ENCODE measurements at places on chromosomes 16 and 17. TPM values are rescaled to one million over a fixed set of nuclear protein-coding genes. Genes with fewer than 3 reads are reported as not detected.

DNA sequence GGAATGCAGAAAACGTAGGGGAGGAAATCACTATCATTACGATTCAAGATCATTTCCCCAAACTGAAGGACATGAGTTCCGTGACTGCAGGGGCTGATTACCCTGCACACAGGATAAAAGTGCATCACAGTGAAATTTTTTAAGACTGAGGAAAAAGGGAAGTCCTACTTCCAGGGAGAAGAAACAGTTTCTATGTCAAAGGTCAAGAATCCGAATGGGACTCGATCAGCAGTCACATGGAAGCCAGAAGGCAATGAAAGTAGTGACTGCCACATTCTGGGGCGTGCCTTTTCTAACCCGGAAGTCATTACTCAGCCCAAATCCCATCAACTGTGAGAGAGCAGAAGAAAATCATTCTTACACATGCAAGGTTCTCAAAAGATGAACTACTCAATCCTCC lies 12.1 kb downstream of the ZZEF1 start:
- no peak for DNase-seq
- H3K4me1 ChIP-seq, result no peaks in the 10 kb centered on the region
- H3K4me3 ChIP-seq, result no peak overlapping the region
- no peaks in the 10 kb centered on the region for H3K36me3 ChIP-seq
- no peaks in the 10 kb centered on the region for H3K27me3 ChIP-seq

DNA sequence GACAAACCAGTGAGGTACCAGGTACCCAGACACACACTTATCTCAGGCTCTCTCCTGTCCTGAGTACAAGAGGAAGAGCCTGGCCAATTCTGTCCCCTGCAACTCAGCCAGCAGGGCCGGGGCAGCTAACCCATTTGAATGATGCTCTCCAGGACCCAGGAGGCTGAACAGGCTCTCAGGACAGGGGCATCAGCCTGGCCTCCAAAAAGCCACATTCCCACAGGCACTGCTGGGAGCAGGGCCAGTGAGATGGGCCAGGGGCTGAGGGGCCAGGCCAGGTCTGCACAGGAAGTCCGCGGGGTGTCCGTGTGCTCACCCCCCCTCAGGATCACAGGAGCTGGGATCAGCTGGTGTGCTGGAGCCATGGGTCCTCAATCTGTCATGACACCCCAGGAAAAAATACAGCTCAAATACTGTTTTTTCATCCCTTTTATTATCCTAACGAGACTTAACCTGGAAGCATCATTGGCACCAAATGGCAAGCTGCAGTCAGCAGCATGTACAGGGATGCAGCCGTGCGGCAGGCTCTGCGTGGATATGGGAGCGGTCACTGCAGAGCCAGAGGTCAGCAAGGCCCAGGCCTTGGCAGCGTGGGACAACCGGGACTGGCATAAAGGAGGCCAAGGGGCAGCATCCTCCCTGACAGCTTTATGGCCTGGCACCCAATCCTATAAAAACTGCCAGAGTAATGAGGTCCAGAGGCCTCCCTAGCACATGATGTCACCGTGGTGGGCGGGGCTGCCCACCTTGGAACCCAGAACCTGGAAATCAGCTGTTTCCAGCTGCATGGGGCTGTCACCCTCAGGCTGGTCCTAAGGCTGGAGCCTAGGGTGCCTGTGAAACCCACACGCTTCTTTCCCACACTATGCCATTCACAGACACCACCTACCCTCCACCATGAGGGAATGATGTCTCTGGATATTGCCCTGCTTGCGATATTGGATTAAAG lies 276.7 kb downstream of the C16orf95 start:
- H3K4me3 ChIP-seq, result no peak overlapping the region
- no peaks in the 10 kb centered on the region for H3K36me3 ChIP-seq
- H3K27ac ChIP-seq, result no peak overlapping the region

DNA sequence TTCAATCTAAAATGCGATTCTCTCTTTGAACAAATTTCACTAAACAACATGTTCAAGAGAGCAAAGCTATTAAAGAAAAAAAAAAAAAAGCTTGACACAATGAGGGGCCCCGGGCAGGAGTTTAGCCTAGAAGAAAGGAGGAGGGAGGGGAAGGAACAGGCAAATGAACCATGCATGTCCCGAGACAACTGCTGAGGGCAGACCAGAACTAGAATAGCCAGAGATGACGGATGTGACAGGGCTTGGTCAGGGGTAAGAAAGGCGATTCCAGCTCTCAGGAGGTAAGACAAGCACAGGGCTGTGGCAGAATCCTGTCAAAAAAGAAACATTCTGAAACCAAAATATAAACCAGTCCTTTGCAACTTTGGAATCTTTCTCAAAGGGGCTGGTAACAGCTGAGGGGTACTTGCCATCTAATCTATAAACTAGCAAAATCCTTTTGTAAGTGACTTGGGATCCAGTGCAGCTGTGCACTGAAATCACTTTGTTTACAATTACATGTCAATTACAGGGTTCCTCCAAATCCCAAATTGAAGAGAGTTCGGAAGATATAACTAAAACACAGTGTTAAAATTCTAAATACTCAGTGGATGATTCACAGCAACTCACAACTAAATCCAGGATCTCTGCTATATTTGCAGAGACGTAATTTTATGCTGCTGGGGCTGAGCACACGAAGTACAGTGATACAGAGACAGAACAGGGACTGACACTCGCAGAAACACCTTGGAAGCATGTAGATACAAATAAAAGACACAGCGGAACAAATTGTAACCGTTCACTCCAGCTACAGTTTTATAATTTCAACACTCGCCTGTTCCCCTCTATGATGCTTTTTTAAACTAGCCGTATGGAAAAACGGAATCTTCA lies 567.4 kb upstream of the ZFHX3 start:
- H3K27me3 ChIP-seq, result no peaks in the 10 kb centered on the region
- DNase-seq, result no peak
- no peaks in the 10 kb centered on the region for H3K36me3 ChIP-seq
- H3K27ac ChIP-seq, result no peak overlapping the region

GRCh38 chr16:68000450-68000849 lies 1.2 kb upstream of the DPEP2 start:
- no peaks in the 10 kb centered on the region for H3K4me1 ChIP-seq
- no peaks in the 10 kb centered on the region for H3K27me3 ChIP-seq
- no peaks in the 10 kb centered on the region for H3K36me3 ChIP-seq
- H3K27ac ChIP-seq, result no peak overlapping the region

- peak overlapping the region; percentile 61 for H3K4me3 ChIP-seq
- H3K4me1 ChIP-seq, result peaks cover 8% of the 10 kb centered on the region
- no peak overlapping the region for H3K27ac ChIP-seq
- H3K36me3 ChIP-seq, result no peaks in the 10 kb centered on the region
Observed at GRCh38 chr17:63698886-63699637, 863 bp downstream of the LIMD2 start.

GRCh38 chr16:81519301-81520150 lies 74.9 kb downstream of the CMIP start:
- DNase-seq, result no peak
- H3K27me3 ChIP-seq, result no peaks in the 10 kb centered on the region
- H3K36me3 ChIP-seq, result no peaks in the 10 kb centered on the region

GRCh38 chr17:72430611-72431432 lies 310.0 kb downstream of the SOX9 start:
- peaks cover 4% of the 10 kb centered on the region for H3K4me1 ChIP-seq
- no peaks in the 10 kb centered on the region for H3K27me3 ChIP-seq
- no peak overlapping the region for H3K4me3 ChIP-seq
- no peaks in the 10 kb centered on the region for H3K36me3 ChIP-seq

GRCh38 chr16:5670198-5670597 lies 572.6 kb upstream of the EEF2KMT start:
- no peak overlapping the region for H3K27ac ChIP-seq
- H3K4me3 ChIP-seq, result no peak overlapping the region
- DNase-seq, result no peak

The OR3A3 gene
- not detected for total RNA-seq

DNA sequence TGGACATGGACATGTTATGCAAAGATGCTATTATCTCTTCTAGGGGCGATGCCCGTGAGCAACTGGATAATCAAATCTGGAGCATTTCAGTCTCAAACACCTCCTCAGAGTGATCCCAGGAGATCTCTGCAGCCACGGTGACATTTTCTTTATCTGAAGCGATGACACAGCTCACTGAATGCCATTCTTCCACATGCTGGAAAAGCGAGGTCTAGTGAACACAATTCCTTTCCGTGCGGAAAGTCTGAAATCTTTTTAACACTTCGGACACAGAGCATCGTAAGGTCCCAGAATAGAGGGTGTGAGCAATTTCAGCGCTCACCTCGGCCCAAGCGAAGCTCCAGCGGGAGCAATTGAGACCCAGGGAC lies 531 bp upstream of the HASPIN start:
- peak overlapping the region; percentile 87 for H3K27ac ChIP-seq
- no peak for DNase-seq
- peaks cover 12% of the 10 kb centered on the region for H3K4me1 ChIP-seq
- H3K36me3 ChIP-seq, result no peaks in the 10 kb centered on the region

- no peaks in the 10 kb centered on the region for H3K36me3 ChIP-seq
- H3K4me3 ChIP-seq, result no peak overlapping the region
- H3K27ac ChIP-seq, result no peak overlapping the region
- peak; percentile 82 for DNase-seq
- peaks cover 4% of the 10 kb centered on the region for H3K4me1 ChIP-seq
- no peaks in the 10 kb centered on the region for H3K27me3 ChIP-seq
Observed at GRCh38 chr17:42428141-42428944, 5.3 kb upstream of the CAVIN1 start.

The HID1 gene
- 40.9 TPM for total RNA-seq

DNA sequence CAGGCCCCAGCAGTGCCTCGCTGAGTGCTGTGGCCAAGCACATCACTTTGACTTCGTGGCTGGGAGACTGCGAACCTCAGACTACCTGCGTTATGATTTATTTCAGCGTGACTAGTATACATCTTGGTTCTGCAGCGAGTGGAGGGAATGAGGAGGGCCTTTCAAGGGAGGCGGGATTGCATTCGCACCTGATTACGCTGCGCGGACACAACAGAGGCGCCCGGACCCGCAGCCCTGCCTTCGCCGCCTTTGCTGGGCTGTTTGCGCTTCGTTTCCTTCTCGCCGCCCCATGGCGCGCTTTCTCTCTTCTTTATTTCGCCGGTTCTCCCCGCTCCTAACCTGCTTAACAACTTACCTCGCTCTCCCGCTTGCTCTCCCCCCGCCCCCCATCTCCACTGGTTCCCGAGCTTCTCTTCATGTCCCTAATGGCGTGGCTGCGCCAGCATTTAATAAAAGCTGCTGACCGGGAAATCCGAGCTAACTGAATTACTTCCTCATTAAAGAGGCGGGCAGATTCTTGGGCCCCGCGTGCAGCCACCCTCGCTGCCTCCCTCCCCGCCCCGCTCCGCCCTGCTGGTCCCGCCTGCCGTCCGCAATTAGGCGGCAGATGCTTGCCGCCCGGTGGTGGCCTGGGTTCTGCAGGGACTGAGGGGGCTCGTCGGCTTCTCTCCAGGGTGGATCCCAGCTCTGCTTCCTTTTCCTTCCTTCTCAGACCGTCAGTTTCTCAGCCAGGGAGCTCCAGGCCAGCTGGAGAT lies 257.6 kb upstream of the SDK2 start:
- H3K27me3 ChIP-seq, result no peaks in the 10 kb centered on the region
- H3K4me1 ChIP-seq, result no peaks in the 10 kb centered on the region
- no peak overlapping the region for H3K4me3 ChIP-seq
- no peaks in the 10 kb centered on the region for H3K36me3 ChIP-seq
- peak; percentile 33 for DNase-seq

The ZKSCAN2 gene
- total RNA-seq, result 18.8 TPM

DNA sequence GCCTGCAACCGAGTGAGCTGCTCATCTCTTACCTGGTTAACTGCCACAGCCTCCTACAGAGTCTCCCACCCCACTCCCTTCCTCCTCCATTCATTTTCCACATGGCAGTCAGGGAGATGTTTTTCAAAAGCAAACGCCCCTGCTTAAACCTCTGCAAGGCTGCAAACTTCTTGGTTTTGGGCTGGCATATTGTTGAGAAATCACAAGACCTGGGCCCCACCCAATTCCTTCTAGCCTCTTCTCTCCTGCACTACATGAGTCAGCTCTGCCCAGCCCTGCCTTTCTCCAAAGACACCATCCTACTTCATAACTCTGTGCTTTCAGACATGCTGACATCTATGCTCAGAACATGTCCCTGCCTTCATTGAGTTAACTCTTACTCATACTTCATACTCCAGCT lies 136.1 kb downstream of the SPACA3 start:
- DNase-seq, result no peak
- H3K27me3 ChIP-seq, result no peaks in the 10 kb centered on the region
- no peak overlapping the region for H3K4me3 ChIP-seq

The SERPINF2 gene
- total RNA-seq, result 31.7 TPM

GRCh38 chr16:47477679-47478078 lies 16.5 kb downstream of the PHKB start:
- no peak for DNase-seq
- H3K36me3 ChIP-seq, result no peaks in the 10 kb centered on the region
- peaks cover 8% of the 10 kb centered on the region for H3K4me1 ChIP-seq
- H3K27ac ChIP-seq, result no peak overlapping the region
- no peak overlapping the region for H3K4me3 ChIP-seq

DNA sequence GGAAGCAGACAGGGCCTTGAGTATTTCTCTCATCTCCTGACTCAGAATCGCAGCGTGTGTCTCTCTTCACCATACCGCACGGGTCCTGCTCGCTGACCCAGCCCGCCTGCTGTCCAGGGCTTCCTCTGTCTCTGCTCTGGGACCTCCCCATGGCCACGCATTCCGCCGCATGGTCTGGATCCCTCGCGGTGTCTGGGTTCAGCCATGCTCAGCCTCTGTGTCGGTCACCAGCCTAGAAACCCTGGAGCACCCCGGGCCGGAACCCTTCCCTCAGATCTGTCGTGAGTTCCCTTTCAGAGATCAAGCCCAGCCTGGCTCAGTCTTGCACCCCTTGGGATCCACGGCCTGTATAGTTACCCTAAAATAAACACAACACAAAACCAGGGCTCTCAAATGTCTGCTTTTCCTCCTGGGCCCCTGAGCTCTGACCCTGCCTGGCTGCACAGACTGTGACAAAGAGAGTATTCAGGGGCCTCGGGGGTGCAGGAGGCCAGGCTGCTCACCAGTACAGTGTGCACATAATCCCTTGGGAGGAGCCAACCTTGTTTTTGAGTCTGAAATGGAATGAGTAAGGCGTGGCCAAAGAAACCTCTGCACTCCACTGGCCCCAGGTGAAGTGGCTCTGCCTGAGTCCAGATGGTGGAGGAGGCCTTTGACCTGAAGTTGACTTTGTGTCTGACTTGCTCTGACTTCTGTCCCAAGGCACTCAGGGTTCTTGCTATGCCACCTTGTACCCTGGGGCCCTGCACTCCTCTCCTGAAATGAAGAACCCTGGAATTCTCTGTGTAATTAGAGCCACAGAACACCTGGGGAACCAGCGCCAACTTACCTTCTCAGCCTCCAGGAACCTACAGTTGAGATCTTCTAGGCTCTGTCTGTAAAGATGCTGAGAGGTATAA lies 5.8 kb upstream of the SPIRE2 start:
- no peak overlapping the region for H3K27ac ChIP-seq
- no peaks in the 10 kb centered on the region for H3K27me3 ChIP-seq
- no peak overlapping the region for H3K4me3 ChIP-seq
- H3K36me3 ChIP-seq, result no peaks in the 10 kb centered on the region

The KRT39 gene
- total RNA-seq, result not detected

The VTN gene
- total RNA-seq, result 57.9 TPM

DNA sequence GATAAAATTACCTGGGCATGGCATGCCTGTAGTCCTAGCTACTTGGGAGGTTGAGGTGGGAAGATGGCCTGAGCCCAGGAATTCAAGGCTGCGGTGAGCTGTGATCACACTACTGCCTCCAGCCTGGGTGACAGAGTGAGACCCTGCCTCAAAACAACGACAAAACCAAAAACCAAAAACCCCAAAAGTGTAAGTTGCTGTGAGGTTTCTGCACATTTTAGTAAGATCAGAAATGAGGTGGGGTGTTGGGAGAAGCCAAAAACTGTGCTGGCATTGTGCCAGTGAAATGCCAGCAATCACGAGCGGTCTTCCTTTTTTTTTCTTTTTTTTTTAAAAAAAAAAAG lies 114.6 kb downstream of the PITPNC1 start:
- no peak overlapping the region for H3K4me3 ChIP-seq
- no peak for DNase-seq
- H3K27ac ChIP-seq, result no peak overlapping the region
- no peaks in the 10 kb centered on the region for H3K27me3 ChIP-seq
- H3K4me1 ChIP-seq, result peaks cover 11% of the 10 kb centered on the region

The SNX11 gene
- total RNA-seq, result 20.3 TPM
